Brain pericyte (primary cell): ENCODE measurements at places on chromosomes 7 and 10.

- no peak for DNase-seq
These were observed 118.7 kb upstream of the SEC61G start for GRCh38 chr7:54877683-54878082.

DNA sequence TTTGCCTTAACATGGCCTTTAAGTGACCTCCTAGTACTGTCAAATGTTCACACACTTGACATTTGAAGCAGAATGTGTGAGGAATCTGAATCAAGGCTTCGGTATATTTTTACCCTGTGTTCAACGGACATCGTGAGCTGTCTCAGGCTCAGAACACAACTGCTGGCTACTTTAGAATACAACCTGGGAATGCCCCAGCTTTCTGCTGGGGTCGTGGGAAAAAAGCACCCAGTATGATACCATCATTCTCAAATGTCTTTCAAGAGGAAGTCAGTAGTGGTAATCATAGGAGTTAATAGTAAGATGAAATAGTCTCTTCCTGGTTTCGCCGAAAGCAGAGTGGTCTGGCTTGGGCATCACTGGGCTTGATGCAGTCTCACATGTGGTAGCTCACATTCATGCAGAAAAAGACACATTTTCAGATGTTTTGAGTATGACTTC is 67.2 kb downstream of the CREB5 start:
- DNase-seq = no peak

DNA sequence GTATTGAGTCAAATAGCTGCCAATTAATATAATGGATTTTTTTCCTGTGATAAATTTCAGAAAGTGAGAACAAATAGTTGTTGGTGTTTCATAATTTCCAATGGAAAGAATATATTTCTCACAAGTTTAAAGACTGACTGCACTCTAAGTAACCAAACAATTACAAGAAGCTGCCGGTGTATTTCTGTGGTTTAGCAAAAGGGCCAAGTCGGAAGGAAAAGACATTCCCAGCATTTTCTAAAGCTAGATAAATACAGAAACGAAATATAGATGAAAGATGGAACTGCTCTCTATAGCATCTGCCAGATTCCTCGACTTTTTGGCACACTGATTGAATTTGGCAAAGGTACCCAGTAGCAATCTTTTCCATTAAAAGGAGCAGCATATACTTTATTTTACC is 92.7 kb upstream of the MKX start:
- DNase-seq = no peak

GRCh38 chr7:150924369-150924781 is 53.7 kb downstream of the KCNH2 start:
- DNase-seq = no peak

GRCh38 chr10:97779492-97779891 is 7.7 kb upstream of the SFRP5 start:
- no peak for DNase-seq

- no peak for DNase-seq
These were observed 58.5 kb downstream of the CLRN3 start for GRCh38 chr10:127834221-127834620.
